ENCODE measurements at places on chromosomes 12 and 14. TPM values are rescaled to one million over a fixed set of nuclear protein-coding genes. Genes with fewer than 3 reads are reported as not detected.

DNA sequence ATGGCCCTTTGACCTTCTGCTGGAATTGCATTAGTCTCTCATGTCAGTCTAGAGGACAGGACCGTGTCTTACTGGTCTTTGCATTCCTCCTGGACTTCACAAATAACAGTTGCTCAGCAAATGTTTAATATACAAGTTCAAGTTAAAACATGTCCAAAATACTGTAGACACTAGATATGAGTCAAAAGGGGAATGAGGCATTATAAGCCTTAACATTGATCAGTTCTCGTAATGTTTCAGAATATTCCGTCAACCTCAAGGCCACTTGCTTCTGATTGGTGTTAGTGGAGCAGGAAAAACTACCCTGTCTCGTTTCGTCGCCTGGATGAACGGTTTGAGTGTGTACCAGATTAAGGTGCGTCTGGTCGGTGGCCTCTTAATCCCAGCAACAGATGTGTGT, 59.9 kb downstream of the HSP90AA1 start:
- peaks cover 2% of the 10 kb centered on the region for H3K4me1 ChIP-seq
- DNase-seq, result no peak
- no peak overlapping the region for H3K27ac ChIP-seq
- no peak overlapping the region for H3K4me3 ChIP-seq
- peaks cover 64% of the 10 kb centered on the region for H3K36me3 ChIP-seq
- H3K27me3 ChIP-seq, result no peaks in the 10 kb centered on the region

The PRDM4 gene
- 34.0 TPM for total RNA-seq

GRCh38 chr12:27335364-27336281, 3.0 kb downstream of the BMAL2 start:
- no peak overlapping the region for H3K27ac ChIP-seq
- no peak overlapping the region for H3K4me3 ChIP-seq
- peaks cover 15% of the 10 kb centered on the region for H3K36me3 ChIP-seq
- no peak for DNase-seq

GRCh38 chr12:9605483-9605882, 2.2 kb downstream of the KLRB1 start:
- no peak overlapping the region for H3K27ac ChIP-seq
- DNase-seq, result no peak
- peaks cover 28% of the 10 kb centered on the region for H3K4me1 ChIP-seq
- peak overlapping the region; percentile 18 for H3K4me3 ChIP-seq

GRCh38 chr14:77782202-77782601, 17.7 kb upstream of the ADCK1 start:
- DNase-seq, result no peak
- H3K4me3 ChIP-seq, result no peak overlapping the region
- peaks cover 2% of the 10 kb centered on the region for H3K27me3 ChIP-seq
- H3K27ac ChIP-seq, result no peak overlapping the region
- no peaks in the 10 kb centered on the region for H3K36me3 ChIP-seq

GRCh38 chr14:60204843-60205774, 39.9 kb upstream of the DHRS7 start:
- DNase-seq, result no peak
- no peak overlapping the region for H3K4me3 ChIP-seq
- no peaks in the 10 kb centered on the region for H3K4me1 ChIP-seq
- no peaks in the 10 kb centered on the region for H3K36me3 ChIP-seq
- no peak overlapping the region for H3K27ac ChIP-seq

- no peaks in the 10 kb centered on the region for H3K27me3 ChIP-seq
- peaks cover 48% of the 10 kb centered on the region for H3K4me1 ChIP-seq
- no peak for DNase-seq
- no peak overlapping the region for H3K27ac ChIP-seq
These were observed 36.5 kb downstream of the LEMD3 start for GRCh38 chr12:65205886-65206285.

Data from activated CD4-positive, alpha-beta memory T cell treated with anti-CD3 and anti-CD28 coated beads, Interleukin-2, amount 10 ng/mL, durations not matched to agents 7 days and 5 days (primary cell).